ENCODE measurements at places on chromosomes 6 and 20.

DNA sequence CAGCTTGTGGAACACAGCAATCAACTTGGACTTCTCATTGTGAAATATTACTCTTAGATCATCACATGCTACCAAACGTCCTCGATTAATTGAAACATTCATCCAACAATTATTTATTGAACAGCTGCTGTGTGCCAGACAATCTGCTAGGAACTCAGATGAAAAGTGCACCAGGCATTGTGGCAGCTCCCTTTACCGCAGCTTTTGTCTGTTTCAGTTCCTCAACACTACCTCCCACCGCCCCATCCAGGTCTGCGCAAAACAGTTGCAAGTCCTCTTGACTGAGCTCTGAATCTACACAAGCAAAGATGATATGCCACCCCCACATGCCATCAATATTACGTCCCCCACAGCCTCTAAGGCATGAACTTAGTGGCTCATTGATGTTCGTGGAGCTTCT lies 1094.4 kb upstream of the MAP3K7 start:
- DNase-seq, result no peak

DNA sequence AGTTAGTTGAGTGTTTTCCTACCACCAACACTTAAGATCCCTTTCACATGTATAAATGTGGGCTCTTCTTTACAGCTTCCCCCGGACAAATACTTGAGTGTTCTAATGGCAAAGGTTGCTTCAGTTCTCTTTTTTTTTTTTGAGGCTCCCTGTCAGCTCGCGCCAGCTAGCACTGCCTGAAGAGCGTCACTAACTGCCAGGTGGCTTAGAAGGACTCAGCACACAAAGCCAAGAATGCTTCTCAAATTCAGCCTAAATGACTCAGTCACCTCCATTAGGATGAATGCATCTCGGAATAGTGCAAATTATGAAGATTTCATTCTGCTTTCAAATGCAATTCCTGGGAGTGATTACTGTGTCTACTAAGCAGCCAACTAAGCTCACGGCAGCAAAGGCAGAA lies 150.7 kb upstream of the BTBD3 start:
- DNase-seq, result no peak

DNA sequence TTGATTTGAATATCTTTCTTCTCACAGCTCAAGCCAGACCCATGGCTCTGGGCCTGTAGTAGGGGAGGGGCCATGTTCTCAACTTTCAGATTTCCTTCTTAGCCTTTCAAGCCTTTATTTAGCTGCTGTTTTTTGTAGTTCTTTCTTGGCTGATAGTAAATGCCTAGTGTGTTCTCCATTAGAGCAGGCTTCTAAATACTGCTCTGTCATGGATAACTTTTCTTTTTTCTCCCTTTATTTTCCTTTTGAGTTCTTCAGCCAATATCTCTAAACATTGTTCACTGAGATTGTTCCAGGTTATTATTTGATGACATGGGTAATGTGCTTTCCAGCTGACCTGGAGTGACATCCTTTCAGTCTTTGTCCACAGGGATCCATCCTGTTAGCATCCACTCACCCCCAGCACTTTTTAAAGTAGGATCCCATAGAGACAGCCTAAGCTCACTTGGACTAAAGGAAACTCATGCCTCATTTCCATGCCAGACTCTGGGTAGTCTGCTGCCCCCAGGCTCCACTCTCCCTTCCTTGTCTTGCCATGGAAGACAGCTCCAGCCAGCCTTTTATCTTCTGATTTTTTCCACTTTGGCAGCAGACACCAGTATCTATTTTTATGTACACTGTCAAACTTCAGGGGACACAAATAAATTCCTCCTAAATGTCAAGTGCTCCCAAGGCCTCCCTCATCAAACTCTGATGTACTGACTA lies 645.6 kb downstream of the RNF144B start:
- DNase-seq, result no peak

GRCh38 chr6:89214197-89214596 lies 3.0 kb downstream of the GABRR1 start:
- DNase-seq, result no peak

- DNase-seq, result no peak
Observed at GRCh38 chr6:141354191-141354955, 778.4 kb upstream of the GJE1 start.

GRCh38 chr20:63483834-63484233 lies 11.4 kb upstream of the KCNQ2 start:
- DNase-seq, result no peak

DNA sequence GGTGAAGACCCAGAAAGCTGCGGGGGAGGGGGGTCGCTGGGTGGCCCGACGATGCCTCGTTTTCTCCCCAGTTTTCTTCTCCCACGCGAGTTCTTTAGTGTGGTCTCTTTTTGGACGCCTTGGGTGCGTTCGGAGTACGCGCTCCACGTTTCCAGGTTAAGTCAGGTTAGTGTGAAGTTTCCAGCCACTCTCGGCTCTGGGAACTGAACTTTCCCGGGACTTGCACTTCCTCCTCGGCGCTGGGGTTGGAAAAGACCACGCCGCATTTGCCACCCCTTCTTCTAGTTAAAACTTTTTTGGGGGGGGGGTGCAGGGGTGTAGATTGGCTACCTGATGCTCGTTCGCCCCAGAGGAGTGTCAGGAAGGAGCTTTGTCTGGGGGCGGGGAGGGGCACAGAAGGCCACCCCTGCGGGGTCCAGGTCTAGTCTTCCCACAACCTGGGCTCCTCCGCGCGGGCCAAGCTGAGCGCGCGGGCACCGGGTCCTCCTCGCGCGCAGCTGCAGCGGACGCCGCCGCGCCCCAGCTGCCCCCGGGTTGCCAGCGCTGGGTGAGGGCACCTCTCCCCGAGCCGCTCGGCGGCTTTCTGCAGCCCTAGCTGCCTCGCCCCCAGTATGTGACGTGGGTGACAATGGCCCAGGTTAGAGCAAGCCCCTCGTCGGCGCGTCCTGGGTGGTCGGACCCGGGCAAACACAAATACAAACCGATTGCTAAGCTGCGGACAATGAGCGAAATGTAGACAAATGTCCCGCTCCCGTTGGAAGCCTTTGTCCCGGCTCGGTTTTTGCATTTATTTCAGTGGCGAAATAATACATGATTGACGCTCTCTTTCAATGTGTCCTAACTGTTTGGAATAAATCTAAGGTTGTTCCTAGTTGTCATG lies 1.7 kb upstream of the NKX2-2 start:
- DNase-seq, result no peak

- DNase-seq, result no peak
Observed at GRCh38 chr6:49551866-49552129, 1.3 kb downstream of the C6orf141 start.

DNA sequence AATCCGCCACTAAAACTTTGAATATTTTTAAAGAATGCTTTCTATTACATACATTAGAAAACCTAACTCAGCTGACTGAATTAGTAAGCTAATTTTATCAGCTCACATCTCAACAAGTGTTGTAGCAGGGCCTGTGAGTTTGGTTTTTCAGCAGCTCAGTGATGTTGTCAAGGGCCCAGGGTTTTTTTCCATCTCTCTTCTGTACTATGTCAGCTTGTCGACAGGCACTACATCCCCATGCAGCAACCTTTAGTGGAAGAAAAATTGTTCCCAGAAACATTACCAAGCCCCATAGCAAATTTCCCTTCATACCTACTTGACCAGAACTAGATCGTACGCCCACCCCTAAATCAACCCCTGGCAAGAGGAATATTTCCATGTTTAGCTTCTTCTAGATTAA lies 170.3 kb upstream of the TNFAIP3 start:
- peak; percentile 15 for DNase-seq

GRCh38 chr20:47050996-47051395 lies 156.4 kb downstream of the EYA2 start:
- DNase-seq, result no peak

- DNase-seq, result no peak
Observed at GRCh38 chr6:47545223-47545622, 67.6 kb downstream of the CD2AP start.

GRCh38 chr6:4599924-4600323 lies 176.3 kb upstream of the CDYL start:
- peak; percentile 51 for DNase-seq

DNA sequence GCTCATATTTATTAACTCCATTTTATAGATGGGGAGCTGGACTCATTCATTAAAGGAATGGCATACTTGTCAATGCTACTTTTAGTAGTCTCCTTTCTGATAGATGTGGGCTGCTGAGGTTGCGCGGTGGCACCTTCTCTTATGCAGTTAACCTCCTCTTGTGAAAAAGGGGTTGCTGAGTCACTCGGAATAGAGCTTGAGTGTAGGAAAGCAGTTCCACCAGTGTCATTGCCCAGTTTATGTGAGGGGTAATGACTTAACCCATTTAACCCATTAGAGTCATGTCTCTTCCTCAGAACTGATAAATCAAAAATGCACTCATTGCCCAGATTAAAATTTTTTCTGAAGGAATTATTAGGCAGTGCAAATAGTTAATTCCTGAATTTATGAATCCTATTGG lies 6.3 kb downstream of the MAPK14 start:
- DNase-seq, result no peak

GRCh38 chr20:46283426-46284039 lies 24.8 kb downstream of the CDH22 start:
- DNase-seq, result no peak

DNA sequence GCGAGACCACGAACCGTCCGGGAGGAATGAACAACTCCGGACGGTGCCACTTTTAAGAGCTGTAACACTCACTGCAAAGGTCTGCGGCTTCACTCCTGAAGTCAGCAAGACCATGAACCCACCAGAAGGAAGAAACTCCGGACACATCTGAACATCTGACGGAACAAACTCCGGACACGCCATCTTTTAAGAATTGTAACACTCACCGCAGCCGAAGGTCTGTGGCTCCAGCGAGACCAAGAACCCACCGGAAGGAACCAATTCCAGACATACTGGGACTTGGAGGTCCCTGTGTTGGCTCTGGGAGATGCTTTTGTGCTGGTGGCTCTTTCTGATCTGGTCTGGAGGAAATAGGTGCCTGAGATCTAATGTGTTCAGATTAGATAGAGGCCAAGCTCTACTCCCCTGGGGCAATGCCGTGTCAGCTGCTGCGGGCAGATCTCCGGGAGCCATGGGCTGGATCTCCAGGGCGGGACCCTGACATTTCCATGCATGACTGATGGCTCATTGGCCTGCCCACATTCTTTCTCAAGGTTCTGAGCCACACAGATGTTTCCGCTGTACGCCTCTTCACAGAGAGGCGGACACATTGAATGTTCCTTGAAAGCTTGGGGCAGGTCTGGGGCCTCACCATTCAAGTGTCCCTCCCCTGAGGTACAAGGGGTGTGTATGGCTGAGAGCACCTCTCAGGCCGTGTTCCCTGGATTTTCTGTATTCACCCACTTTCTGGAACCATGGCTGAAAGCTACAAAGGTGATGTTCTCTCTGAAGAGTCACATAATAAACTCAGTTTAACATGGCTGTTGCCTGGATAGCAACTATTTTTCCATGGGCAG lies 29.3 kb downstream of the GMPR start:
- DNase-seq, result no peak

- peak; percentile 35 for DNase-seq
Observed at GRCh38 chr6:167499161-167499660, 174.3 kb downstream of the TTLL2 start.

DNA sequence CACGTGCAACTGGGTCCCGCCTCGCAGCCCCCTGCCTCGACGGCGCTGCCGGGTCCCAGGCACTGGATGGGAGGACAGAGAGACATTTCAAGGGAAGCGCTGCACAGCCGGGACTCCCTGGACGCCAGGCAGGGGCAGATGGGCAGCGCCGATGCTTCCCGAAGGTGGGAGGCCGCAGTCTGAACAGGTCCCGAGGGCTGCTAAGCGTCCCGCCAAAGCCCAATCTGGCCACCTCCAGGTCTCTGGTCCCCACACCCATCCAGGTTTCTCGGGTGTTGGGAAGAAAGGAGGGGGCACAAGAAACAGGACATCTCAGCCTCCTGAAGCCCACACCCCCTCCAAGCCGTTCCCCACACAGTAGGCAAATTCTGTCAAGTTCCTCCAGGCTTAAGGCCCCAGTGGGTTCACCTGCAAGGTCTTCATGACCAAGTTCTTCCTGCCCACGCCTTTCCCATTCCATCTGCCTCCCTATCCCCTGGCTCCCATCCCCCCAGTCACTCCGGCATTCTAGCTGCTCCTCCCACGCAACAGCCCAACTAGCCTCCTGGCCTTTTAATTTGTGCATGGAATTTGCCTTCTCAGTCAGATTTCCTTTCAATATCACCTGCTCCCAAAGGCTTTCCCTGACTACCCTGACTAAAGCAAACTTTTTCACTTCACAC lies 5.4 kb upstream of the CPXM1 start:
- DNase-seq, result no peak

DNA sequence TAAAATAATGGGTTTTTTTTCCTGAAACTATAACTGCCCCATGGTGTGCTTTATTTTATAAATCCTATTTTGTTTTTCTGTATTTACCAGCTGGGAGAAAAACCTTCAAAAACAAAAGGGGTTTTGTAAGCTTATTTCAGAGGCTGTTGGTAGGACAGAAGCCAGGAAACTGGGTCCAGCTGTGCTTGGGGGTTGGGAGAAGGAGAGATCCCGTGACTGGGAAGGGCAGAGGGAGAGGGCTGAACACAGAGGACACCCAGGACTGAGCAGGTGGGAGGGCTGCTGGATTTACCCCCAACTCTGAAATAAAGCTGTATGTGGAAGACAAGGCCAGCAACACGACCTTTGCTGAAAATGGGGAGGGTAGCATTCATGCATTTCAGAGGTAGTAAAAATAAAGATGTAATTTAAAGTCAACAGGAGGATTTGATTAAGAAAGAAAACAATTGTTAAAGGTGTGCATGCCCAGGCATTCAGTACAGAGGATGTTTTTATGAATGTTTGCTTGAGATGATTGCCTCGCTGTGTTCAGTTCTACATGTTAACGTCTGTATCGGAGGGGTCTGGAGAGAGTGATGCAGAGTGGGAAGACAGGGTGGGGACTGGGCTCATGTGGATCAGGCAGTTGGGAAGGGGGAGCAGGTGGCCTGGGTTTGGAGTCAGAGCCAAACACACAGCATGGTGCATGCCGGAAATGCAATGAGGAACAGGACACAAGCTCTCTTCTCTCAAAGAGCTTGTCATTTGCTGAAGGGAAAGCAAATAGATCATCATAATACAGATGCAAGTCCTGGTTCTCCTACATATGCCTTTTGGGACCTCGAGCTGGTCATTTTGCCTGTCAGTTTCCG lies 21.4 kb downstream of the ARFGEF3 start:
- no peak for DNase-seq

- DNase-seq, result no peak
Observed at GRCh38 chr6:140660295-140660694, 1285.8 kb upstream of the CITED2 start.

DNA sequence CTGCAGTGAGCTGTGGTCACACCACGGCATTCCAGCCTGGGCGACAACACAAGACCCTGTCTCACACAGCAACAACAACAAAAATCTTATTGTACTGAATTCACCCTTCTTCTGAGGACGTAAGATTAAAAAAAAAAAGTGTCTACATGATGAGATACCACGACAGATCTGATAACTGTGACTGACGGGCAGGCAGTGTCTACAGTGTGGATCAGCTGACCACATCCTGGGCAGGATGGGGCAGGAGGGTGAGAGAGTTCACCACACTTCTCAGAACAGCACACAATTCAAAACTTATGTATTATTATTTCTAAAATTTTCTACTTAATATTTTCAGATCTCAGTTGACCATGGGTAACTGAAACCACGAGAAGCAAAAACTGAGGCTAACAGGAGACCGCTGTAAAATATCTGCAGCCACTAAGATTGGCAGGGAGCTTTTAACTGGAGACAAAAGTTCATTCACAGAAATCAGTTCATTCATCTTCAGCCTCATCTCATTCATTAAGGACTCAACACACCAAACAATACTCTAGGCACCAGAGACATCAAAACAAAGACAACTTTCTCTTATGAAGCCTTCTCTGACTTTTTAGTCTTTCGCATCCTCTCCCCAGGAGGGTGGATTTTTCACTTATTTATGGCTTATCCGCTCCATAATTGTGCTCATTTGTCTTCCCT lies 15.7 kb upstream of the NHSL1 start:
- no peak for DNase-seq

- no peak for DNase-seq
Observed at GRCh38 chr20:61317966-61318530, 66.0 kb downstream of the CDH4 start.
